ENCODE measurements at places on chromosomes 5 and 9.

GRCh38 chr5:138850865-138851435 lies 24.2 kb downstream of the LRRTM2 start:
- no peak for DNase-seq

DNA sequence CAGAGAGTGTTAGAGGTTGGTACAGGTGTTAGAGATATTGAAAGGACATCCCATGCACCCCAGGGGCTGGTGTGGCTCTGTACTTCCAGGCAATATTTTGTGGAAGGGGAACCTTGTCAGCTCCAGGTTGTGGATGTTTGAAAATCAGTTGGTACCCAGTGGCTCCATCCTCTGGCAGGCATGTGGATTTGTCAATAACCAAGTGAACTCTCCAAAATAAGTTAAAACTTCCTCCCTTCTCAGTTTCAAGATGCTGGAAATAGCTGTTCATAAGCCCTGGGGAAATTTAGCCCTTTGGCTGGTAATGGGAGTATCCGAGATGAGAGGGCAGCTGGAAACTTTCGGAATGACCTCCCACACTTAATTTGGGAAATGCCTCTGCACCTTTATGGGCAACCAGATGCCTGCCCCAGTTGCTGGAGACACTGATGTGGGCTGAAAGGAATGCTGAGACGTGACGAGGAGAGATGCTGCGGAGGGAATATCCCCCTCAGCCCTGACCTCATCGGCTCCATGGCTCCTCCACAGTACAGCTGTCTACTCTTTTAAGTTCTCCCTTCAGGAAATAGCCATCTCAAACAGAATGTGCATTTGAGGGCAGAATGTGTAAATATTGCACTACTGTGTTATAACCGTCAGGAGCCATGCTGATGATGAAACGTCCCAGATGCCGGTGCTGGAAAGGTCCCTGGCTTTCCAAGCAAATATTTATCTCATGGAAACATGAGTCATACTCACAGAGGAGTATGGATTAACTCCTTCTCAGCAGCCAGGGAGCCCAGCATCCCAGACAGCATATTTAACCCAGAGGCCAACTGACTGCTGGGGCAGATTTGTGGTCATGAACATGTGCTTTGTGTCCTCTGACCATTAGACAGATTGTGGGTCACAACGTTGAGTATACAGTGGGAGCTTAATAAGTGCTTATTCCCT lies 29.5 kb downstream of the TGFBI start:
- peak; percentile 16 for DNase-seq

GRCh38 chr5:135218486-135218755 lies 180.6 kb downstream of the MACROH2A1 start:
- DNase-seq, result no peak

DNA sequence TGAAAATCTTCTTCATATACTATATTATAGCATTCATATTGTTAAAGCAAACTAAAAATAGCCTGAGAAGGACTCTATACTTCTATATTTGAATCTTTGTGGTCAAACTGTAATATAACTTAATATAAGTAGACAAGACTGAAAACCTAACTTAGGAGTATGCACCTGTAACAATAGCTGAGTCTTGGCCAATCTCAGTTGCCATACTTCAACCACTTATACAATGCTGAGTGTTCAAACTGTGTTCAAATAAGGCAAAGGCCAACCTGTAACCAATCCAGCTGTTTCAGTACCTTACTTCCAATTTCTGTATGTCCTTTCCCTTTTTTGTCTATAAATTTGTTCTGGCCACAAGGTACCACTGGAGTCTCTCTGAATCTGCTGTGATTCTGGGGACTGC lies 1360.8 kb upstream of the CDH9 start:
- no peak for DNase-seq

- no peak for DNase-seq
Observed at GRCh38 chr5:150211156-150212030, 21.5 kb downstream of the SLC6A7 start.

All from MV-4-11 (cell line).